ENCODE measurements at places on chromosomes 2 and 18.
A peak's percentile ranks its signal among the peaks of the same experiment; 100 is the strongest.

DNA sequence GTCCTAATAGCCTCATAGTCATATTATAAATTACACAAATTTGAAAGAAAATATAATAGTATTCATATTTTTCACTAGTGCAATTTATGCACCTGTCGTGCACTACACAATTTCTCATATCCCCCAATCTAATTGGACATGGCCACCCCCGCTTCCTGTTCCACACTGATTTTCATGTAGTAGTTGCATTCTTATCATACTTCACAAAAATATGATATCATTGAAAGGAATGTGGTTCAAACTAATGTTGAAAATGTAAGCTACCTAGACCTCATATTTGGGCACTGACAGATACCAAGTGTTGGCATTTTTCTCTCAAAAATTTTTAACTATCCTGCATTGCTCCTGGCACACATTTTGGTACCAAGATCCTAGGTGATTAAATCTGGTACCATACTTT lies 985.5 kb upstream of the POU3F3 start:
- no peak for DNase-seq

- DNase-seq: peak; percentile 17
These were observed 345.1 kb downstream of the DYSF start for GRCh38 chr2:71798266-71799012.

- DNase-seq: no peak
These were observed 51.9 kb upstream of the SPTBN1 start for GRCh38 chr2:54404270-54404669.

- no peak for DNase-seq
These were observed 7.7 kb downstream of the FBXO15 start for GRCh38 chr18:74139888-74140287.

- peak; percentile 4 for DNase-seq
These were observed 141.8 kb downstream of the GRB14 start for GRCh38 chr2:164479460-164479859.

DNA sequence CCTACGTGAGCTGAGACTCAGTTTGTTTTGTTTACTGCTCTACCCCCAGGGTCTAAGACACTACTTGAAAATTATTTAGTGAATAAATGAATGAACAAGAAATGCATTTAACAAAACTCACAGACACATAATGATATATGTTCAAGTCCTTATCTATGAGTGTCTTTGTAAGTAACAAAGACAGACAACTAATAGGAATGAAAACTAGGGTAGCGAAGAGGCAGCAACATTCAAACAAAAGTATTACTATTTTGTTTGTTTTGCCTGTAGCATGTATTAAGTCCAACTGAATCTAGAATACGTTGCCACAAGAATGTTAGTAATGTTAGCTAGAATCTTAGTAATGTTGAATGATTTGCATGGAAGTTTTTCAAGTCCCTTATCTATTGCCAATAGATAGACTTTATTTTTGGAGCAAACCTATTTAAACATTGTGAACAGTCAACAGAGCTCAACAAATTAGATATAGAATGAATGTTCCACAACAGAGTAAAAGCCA lies 144.8 kb upstream of the VWC2L start:
- DNase-seq: no peak

DNA sequence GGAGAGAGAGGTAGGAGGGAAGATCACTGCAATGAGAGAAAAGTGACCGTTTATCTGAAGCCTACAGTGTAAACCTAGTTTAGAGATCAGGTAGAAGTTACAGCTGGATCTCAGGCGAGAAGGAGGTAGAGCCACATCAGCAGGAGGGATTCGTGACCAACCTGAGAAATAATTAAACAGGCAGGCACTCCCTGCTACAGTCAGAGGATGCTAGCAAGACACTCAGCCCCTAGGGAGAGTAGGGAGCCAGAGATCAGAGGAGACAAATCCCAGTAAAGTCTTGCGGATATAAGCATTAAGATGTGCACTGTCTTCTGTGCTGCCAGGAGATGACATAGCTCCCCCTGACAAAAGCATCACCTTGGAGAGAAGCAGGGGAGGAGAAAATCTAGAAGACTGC lies 629.1 kb upstream of the SLC39A10 start:
- DNase-seq: no peak

Measured in hypothalamus (tissue), 51 donors.